ENCODE measurements at places on chromosomes 4 and X.

- no peak for DNase-seq
These were observed 19.2 kb downstream of the ALPK1 start for GRCh38 chr4:112316360-112316759.

GRCh38 chrX:25016361-25016671 is 551 bp upstream of the ARX start:
- no peak for DNase-seq

- peak; percentile 83 for DNase-seq
These were observed 100.1 kb downstream of the PPARGC1A start for GRCh38 chr4:23789762-23790161.

- DNase-seq, result no peak
These were observed 20.5 kb upstream of the TSR2 start for GRCh38 chrX:54419559-54420302.

- peak; percentile 63 for DNase-seq
These were observed 442.7 kb downstream of the RPA4 start for GRCh38 chrX:97326456-97326855.

- DNase-seq, result peak; percentile 85
These were observed 811 bp downstream of the FLNA start for GRCh38 chrX:154373340-154374306.

DNA sequence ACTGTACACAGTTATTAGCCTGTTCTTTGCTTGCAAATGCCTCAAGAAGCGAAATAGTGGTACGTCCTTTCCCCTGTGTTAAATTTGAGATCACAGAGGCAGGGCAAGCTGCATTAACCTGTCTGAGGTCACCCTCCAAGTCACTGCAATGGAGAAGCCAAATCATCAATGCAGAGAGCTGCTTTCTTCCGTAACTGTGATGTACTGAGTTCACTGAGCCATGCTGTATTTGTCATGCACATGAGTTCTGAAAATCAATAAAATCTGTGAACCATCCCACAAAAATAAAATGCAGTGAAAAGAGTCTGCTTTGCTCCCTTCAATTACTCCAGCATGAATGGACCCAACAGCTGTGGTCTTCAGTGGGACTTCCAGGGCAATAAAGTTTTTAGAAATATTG is 393.5 kb downstream of the KCNIP4 start:
- DNase-seq, result no peak

- no peak for DNase-seq
These were observed 426.9 kb upstream of the EPHA5 start for GRCh38 chr4:66097218-66097617.

GRCh38 chr4:1805493-1806222 is 12.6 kb downstream of the FGFR3 start:
- DNase-seq, result no peak

DNA sequence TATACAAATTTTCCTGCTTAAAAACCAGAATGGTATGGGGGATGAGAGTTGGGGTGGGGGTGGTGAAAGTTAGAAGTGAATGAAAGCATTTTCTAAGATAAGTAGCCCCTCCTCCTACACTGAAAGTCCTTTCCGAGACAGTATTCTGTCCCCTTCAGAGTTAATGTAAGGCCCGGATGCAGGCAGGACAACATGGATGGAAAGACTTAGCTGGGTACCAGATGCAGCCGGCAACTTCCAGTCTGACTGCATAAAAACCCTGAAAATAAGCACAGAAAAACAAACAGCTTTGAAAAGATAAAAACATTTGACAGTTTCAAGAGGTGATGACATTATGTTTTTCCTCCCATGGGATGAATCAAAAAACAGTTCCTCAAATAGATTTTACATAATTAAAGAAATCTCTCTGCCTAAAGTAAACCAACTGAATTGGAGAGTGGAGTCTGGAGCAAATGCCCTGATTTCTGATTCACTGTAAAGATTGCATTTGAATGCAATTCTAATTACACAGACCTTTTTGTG is 196.3 kb downstream of the GPAT3 start:
- no peak for DNase-seq

DNA sequence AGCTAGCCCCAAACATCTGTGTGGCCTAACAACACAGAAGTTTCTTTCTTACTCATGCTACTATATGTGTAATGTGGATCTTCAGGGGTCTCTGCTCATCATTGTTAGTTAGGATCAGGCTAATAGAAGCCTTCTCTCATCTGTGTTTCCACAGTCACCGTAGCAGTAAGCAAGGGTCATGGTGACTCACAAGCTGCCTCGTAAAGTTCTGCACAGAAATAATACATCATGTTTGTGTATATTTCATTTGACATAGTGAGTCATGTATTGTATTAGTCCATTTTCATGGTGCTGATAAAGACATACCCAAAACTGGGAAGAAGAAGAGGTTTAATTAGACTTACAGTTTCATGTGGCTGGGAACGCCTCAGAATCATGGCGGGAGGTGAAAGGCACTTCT is 38.7 kb downstream of the SLC4A4 start:
- DNase-seq, result peak; percentile 92

DNA sequence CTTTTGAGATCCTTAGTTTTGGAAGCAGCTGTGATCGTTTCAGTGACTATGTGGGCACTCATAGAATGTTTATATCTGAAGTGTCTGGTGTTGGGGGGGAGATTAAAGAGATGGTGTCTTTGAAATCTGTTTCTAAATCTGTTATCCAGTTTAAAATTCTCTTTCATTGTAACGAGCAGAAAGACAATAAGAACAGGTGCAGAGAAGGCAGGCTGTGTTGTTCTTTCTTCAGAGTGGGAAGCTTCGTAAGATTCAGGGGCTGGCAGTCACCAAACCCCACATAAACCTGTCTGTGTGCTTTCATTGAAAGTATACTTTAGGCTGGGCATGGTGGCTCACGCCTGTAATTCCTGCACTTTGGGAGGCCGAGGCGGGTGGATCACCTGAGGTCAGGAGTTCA is 16.3 kb upstream of the DHRSX start:
- DNase-seq, result no peak

DNA sequence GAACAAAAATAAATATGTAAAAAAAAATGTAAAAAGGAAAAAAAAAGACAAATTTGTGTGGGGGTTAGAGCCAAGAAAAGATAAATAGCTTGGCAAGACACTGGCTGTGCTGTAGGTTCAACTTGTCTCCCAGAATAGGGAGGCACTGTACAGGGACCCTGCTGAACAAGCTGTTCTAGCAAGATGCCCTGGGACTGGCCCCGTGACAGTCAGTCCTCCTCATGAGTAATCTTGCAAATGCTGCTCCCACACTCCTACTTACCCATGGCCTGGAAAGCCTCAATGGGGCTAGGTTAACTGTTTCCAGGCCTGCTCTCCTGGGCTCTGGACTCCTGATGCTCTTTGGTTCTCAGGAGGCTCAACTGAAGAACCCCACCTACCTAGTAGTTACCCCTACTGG is 106.8 kb downstream of the ATG4A start:
- peak; percentile 67 for DNase-seq

DNA sequence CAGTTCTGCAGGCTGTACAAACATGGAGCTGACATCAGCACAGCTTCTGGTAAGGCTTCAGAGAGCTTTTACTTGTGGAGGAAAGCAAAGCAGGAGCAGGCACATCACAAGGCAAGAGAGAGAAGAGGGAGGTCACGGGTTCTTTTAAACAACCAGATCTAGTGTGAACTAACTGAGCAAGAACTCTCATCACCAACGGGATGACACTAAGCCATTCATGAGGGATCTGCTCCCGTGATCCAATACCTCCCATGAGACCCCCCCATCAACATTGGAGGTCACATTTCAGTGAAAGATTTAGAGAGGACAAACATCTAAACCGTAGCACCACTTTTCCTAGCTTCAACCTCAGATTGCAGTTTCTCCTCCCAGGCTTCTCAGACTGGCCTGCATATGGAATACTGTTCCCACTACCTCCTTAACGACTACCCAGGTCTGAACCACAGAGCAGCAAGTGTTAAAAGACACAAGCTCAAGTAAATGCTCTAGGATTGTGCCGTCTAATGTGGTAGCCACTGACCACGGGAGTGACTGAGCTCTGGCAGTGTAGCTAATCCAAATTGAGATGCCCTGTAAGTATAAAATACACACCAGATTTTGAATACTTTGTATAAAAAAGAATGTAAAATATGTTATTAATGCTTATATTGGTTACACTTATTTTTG is 192.7 kb downstream of the PTTG2 start:
- no peak for DNase-seq

DNA sequence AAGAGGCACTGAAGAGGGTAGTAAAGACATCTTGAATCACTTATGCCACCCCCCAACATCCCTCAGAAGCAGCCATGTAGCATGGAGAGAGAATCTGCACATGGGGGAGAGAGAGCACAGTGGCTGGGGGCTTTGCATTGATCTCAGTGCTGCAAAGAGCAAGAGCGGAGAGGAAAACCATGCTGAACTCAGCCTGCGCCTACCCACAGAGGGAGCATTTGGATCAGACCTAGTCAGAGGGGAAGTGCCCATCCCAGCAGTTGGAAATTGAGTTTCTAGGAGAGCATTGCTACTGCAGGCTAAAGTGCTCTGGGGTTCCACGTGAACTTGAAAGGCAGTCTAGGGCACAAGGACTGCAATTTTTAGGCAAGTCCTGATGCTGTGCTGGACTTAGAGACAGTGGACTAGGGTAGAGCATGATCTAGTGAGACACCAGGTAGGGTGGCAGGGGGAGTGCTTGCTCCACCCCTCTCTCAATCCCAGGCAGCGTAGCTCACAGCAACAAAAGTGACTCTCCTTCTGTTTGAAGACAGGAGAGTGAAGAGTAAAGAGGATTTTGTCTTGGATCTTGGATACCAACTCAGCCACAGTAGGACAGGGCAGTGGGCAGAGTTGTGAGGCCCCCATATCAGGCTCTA is 9.0 kb upstream of the PROM1 start:
- no peak for DNase-seq

- DNase-seq, result no peak
These were observed 20.1 kb downstream of the ATP7A start for GRCh38 chrX:77930581-77930980.

DNA sequence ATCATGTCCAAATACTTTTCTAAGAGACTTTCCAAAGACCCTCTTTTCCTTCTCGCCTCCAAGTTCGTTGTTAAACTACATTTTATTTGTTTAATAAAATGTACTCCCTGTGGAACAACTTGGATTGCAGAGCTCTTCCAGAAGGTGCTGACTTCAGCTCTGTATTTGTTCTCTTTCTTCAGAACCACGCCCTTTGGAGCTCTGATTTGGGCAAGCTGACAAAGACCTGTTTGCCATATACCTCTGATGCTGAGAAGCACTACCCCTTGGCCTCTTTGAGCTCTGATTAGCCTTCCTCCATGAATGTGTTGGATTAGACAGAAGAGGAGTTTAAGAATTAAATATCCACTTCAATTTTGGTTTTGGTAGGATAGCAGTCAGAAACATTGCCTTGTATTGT is 815.1 kb upstream of the POU3F4 start:
- DNase-seq, result no peak

- DNase-seq, result no peak
These were observed 142.6 kb upstream of the PPARGC1A start for GRCh38 chr4:24032371-24032989.

- no peak for DNase-seq
These were observed 164.0 kb downstream of the RNF150 start for GRCh38 chr4:140969296-140969695.

DNA sequence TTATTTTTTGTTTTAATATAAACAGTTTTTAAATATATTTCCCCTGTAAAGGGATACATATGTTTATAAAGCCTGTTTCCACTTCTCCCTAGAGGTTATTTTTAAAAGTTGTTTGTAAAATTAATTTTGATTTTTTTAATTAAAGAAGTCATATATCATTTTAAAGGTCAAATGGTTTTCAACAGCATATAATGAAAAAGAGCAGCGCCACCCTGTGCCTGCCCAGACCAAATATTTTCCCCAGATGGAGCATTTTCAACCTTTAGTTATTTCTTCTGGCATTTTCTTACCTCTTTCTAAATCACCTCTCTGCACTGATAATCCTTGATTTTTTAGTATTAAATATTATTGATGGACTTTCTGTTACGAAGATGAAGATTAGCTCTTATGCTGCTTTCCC is 21.0 kb downstream of the MSX1 start:
- no peak for DNase-seq

DNA sequence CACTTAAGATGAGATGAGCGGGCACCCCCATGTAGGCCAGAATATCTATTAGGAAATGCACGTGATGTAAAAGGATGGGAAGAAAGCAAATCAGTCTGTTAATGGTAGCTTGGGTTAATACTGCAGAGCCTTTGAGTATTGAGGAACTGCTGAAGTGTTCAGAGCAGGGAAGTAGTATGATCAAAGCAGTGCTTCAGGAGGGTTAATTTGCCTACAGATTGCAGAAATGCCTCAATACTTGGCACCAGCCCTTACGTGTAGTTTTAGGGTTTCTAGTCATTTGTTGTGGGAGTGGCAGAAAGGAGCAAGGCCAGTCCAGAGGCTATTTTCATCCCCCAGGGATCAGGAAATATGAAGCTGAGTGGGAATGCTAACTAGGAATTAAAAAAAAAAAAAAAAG is 19.7 kb downstream of the ZFX start:
- DNase-seq, result no peak

DNA sequence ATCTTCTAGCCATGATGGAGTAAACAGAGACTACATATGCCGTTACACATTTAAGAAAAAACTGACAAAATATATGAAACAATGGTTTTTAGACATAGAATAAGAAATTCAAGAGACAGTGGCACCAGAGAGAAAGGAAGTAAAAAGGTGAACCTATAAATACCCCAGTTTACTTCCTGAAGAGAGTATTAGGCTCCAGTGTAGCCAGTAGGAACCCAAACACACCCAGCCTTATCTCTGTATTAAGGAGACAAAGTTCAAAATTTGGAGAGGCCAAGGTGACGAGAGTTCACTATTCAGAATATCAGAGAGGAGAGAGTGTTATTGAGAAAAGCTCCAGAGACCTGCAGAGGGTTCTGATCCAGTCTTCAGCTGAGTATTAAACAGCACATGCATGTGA is 119.0 kb downstream of the TET2 start:
- no peak for DNase-seq

DNA sequence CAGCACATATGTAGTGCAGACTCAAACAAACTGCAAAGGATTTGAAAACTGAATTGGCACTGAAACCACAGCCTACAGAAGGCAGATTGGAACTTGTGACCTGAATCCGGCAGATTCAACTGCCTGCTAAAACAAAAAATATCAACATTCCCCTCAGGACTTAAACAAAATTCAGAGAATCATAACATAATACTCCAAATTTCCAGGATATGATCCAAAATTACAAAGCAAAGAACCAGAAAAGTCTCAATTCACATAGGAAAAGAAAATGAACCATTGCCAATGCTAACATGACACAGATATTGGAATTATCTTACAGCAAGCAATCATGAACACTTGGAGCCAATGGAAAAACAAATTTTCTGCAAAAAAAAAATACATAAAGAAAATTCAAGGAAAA is 250.4 kb downstream of the PRDM5 start:
- DNase-seq, result no peak

DNA sequence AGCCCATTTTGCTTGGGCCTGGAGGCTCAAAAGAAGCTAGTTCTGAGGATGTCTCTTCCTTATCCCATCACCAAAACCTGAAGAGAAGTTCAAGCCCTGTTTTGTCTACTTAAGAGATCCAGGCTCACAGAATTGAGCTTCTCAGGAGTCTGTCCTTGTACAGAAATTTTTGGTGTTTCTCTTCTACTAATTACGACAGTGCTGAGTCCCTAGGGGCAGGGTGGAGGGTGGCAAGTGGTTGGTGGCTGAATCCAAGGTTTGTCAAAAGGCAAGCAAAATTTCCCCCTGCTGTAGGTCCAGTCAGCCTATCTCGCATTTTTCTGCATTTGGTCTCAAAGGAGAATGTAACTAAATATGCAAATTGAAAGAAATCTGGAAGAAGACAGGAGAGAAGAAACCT is 377.9 kb downstream of the SMARCA1 start:
- no peak for DNase-seq

Measured in fibroblast of lung (primary cell).